ENCODE measurements at places on chromosomes 2 and 18. TPM values are rescaled to one million over a fixed set of nuclear protein-coding genes. Genes with fewer than 3 reads are reported as not detected.

- DNase-seq: no peak
- no peaks in the 10 kb centered on the region for H3K36me3 ChIP-seq
- no peak overlapping the region for H3K27ac ChIP-seq
- H3K4me3 ChIP-seq: no peak overlapping the region
- H3K4me1 ChIP-seq: no peaks in the 10 kb centered on the region
Measured at GRCh38 chr18:56026509-56026908, 438.5 kb upstream of the TCF4 start.

GRCh38 chr2:26394694-26395093, 7.0 kb upstream of the DRC1 start:
- H3K4me1 ChIP-seq: peaks cover 8% of the 10 kb centered on the region
- no peak overlapping the region for H3K4me3 ChIP-seq
- no peak for DNase-seq
- H3K27ac ChIP-seq: no peak overlapping the region
- H3K36me3 ChIP-seq: peaks cover 13% of the 10 kb centered on the region

GRCh38 chr18:76530391-76530790, 35.3 kb upstream of the ZNF516 start:
- peaks cover 17% of the 10 kb centered on the region for H3K27me3 ChIP-seq
- no peak overlapping the region for H3K4me3 ChIP-seq
- no peaks in the 10 kb centered on the region for H3K36me3 ChIP-seq
- DNase-seq: no peak

- no peaks in the 10 kb centered on the region for H3K36me3 ChIP-seq
- peak; percentile 62 for DNase-seq
- H3K4me1 ChIP-seq: peaks cover 4% of the 10 kb centered on the region
- peaks cover 10% of the 10 kb centered on the region for H3K27me3 ChIP-seq
Measured at GRCh38 chr2:238513346-238513745, 86.6 kb downstream of the ASB1 start.

DNA sequence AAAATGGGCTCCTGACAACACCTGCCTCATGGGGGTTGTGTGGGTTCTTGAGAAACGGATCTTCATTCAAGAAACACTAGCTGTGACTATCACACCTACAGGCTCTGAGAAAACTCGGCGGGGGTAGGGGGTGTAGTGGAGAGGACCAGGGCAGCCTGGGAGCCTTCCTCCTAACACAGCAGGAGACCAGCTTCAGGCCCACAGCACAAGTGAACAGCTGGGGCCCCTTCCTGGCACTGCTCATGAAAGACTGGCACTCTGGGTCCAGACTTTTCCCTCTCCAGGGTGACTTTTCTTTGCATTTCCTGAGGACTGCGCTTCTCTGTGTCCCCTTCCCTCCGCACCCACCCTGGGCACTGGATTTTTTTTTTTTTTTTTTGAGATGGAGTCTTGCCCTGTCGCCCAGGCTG, 7.2 kb upstream of the SEMA4C start:
- DNase-seq: no peak
- H3K27me3 ChIP-seq: peaks cover 3% of the 10 kb centered on the region
- H3K4me1 ChIP-seq: peaks cover 9% of the 10 kb centered on the region
- no peaks in the 10 kb centered on the region for H3K36me3 ChIP-seq

DNA sequence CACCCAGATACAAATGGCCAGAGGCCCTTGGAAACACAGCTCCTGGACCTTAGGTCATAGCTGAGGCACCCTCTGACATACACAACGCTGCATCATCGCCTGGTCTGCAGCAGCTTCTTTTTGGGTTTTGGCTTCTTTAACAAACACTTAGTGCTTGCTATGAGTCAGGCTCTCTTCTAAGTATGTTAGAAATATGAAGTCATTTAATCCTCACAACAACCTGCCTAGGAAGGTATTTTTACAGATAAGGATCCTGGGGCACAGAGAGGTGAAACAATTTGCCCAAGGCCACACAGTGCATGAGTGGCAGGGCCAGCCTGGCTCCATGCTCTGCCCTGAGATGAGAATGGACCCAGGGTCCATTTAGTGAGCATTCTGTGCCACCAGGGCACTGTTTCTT, 96.6 kb downstream of the TMEM17 start:
- H3K4me3 ChIP-seq: no peak overlapping the region
- no peaks in the 10 kb centered on the region for H3K27me3 ChIP-seq
- H3K36me3 ChIP-seq: no peaks in the 10 kb centered on the region
- no peak overlapping the region for H3K27ac ChIP-seq
- DNase-seq: no peak

The CNDP1 gene
- total RNA-seq: not detected

- H3K4me1 ChIP-seq: no peaks in the 10 kb centered on the region
- H3K4me3 ChIP-seq: no peak overlapping the region
- no peak overlapping the region for H3K27ac ChIP-seq
- H3K27me3 ChIP-seq: no peaks in the 10 kb centered on the region
Measured at GRCh38 chr2:25063876-25064660, 22.2 kb downstream of the EFR3B start.

The MAP3K19 gene
- not detected for total RNA-seq

DNA sequence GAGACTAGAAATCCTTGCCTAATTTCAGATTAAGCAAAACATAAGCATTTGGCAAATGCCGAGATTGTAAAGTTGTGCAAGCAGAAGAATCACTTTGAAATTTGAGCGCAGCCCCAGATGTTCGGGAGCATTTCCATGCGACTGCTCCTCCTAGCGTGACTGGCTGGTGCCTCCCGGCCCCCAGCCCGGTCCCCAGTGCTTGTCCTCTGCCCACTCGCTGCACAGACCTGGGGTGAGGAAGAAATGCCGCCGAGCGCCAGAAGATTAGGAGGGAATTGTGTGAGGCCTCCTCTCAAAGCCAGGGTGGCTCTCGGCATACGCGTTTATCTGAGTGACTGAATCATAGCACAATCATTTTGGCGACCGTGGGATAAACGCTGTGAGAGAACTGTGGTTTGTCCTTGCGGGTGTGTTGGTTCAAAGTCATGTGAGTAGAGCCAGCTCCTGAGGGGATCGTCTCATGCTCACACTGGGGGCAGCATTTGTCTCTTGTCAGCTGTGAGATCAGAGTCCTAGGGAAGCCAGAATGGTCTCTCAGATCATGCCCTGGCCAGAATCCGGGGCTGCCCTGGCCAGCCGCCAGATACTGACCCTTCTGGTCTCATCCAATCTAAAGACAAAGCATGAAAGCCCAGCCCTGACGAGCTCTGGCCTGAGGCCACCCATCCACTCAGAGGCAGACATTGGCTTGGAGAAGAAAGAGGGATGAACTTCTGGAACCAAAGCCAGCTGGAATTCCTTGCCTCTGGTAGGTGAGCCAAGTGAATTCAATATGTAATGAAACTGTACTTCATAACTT, 189.3 kb downstream of the SH3RF3 start:
- peaks cover 59% of the 10 kb centered on the region for H3K27me3 ChIP-seq
- no peak overlapping the region for H3K27ac ChIP-seq
- H3K4me3 ChIP-seq: no peak overlapping the region
- H3K4me1 ChIP-seq: peaks cover 6% of the 10 kb centered on the region
- H3K36me3 ChIP-seq: no peaks in the 10 kb centered on the region

DNA sequence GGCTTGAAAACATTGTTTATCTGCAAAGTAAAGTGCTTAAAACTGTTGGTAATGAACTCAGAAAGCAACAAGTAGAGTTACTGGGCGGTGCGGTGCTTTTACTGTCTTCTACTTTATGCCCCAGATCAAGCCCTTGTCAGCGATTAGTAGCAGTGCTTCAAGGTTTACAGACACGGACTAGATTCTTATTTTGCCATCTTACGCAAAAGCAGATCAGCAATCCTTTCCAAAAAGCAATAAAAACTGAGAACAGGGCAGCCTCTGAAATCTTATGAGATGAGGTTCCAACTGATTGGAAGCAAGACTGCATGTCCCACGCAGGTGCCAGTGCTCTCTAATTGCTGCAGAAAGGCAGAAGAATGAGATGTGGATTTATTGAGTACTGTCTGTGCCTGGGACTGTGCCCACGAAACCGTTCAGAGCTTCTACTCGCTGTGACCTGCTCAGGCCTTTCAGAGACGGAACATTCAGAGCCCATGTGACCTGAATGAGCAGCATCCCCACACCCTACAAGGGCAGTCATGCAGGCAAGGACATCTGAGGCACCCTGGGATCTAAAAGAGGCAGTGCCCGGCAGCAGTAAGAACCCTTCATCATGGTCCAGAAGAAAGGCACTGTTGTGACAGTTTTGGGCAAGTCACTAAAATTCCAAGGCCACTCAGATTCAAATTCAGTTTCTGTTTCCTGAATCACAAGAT, 15.7 kb downstream of the COL4A3 start:
- no peaks in the 10 kb centered on the region for H3K36me3 ChIP-seq
- peaks cover 5% of the 10 kb centered on the region for H3K27me3 ChIP-seq
- H3K27ac ChIP-seq: no peak overlapping the region
- no peak for DNase-seq
- no peak overlapping the region for H3K4me3 ChIP-seq

The FIGN gene
- not detected for total RNA-seq
